CD4-positive, alpha-beta T cell (primary cell): ENCODE measurements at places on chromosomes 2 and 18. TPM values are rescaled to one million over a fixed set of nuclear protein-coding genes. Genes with fewer than 3 reads are reported as not detected.

GRCh38 chr2:167940346-167940725 lies 307.1 kb downstream of the STK39 start:
- H3K4me1 ChIP-seq = no peaks in the 10 kb centered on the region
- H3K27ac ChIP-seq = no peak overlapping the region
- DNase-seq = no peak
- H3K4me3 ChIP-seq = no peak overlapping the region

DNA sequence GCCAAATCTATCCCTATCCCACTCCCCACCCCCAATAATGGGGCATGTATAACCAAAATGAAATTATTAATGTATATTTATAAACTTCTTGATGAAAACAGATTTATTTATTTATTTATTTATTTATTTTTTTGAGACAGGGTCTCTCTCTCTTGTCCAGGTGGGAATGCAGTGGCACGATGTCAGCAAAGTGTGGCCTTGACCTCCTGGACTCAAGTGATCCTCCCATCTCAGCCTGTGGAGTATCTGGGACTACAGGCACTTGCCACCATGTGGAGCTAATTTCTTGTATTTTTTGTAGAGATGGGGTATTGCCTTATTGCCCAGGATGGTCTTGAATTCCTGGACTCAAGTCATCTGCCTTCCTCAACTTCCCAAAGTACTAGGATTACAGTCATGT lies 28.0 kb upstream of the HNRNPA3 start:
- no peak for DNase-seq
- H3K4me3 ChIP-seq = no peak overlapping the region
- H3K36me3 ChIP-seq = no peaks in the 10 kb centered on the region
- H3K27me3 ChIP-seq = no peaks in the 10 kb centered on the region

- H3K4me3 ChIP-seq = no peak overlapping the region
- H3K36me3 ChIP-seq = no peaks in the 10 kb centered on the region
- DNase-seq = no peak
- H3K27ac ChIP-seq = no peak overlapping the region
Observed at GRCh38 chr2:58913082-58913726, 672.1 kb upstream of the FANCL start.

DNA sequence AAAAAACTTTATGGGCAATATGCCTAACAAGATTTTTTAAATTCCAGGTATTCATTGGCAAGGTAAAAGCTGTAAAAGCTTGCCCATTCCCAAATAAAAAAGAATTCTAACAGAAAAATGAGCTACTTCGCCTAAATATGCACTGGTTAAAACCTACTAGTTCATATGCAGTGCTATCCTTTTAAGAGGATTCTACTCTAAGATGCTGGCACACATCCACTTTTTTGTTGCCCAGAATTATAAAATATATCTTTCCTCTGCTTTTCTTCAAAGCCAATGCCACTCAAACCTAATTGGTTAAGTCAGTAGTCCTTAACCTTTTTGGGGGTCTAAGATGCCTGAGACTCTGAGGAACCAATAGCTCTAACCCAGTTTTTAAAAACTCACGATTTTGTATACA lies 3.2 kb downstream of the XPO1 start:
- H3K27ac ChIP-seq = no peak overlapping the region
- DNase-seq = no peak
- H3K27me3 ChIP-seq = no peaks in the 10 kb centered on the region
- peaks cover 15% of the 10 kb centered on the region for H3K36me3 ChIP-seq

Gene PROKR1
- total RNA-seq = not detected

Gene REG1B
- total RNA-seq = not detected
